Activated T-cell treated with anti-CD3 and anti-CD28 coated beads for 4 hours (primary cell): ENCODE measurements at places on chromosomes 7 and 10.

GRCh38 chr10:74189999-74190421, 39.0 kb downstream of the ADK start:
- DNase-seq: no peak

DNA sequence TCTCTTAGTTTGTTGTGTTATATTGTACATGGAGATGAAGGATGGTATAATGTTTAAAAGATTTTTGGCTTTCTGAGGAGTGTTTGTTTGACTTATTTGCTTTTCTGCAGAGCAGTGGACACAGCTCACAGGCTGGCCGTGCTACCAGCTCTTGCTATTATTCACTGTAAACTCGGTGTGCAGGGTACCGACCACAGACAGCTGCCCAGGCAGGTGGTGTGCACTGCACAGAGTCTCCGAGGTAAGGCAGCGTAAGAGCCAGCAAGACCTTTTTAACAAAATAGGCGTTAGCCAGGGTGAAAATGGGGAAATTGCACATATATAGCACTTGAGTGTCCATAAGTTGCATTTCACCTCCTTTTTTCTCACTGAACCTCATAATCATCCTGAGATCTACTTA, 438.0 kb downstream of the CNTNAP2 start:
- DNase-seq: no peak

DNA sequence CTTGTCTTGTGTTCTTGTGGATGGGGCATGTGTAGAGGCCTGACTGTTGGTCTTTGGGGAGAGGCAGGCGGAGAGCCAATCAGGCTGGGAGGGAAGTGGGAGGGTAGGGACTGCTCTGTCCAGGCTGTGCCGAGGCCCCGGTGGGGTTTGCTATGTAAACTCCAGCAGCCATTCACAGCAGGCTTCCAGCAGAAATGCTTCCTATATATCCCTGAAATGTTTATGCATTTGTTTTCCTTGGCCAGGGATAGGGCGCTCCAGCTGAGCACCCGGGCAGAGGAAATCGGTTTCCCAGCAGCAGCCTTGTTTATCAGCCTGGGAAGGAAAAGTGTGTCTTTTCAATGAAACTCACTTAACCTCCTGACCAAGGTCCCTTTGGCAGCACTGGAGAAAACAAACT, 18.3 kb upstream of the AQP1 start:
- no peak for DNase-seq

GRCh38 chr10:33869481-33869880, 535.0 kb upstream of the NRP1 start:
- DNase-seq: no peak

GRCh38 chr7:55977831-55978230, 13.4 kb downstream of the NIPSNAP2 start:
- DNase-seq: no peak

DNA sequence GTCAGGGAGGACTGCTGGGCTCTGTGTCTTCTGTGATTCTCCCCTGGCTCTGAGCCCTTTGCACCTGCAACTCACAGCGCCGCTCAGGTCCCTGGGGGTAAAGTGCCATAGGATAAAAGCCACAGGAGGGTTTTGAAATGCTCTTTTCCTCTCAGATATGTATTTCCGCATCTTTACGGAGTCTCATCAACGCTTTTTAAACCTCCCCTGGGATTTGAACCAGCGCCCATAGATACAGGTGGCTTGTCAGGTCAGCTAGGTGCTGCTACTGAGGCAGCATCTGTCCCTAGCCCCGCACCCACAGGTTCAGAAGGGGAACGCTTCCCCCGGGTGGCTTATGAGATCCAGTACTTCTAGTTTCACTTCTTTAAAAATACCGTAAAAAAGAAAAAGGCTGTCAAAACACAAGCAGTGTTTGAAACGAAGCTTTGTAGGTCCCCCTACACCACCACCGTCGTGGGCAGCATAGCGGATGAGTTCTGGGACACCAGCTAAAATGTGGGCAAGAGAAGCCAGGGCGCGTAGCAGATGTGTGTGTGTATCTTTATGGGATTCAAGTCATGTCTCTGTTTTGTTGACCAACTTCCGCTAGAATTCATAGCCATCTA, 173.5 kb downstream of the CUX1 start:
- DNase-seq: no peak

- peak; percentile 3 for DNase-seq
Observed at GRCh38 chr10:79137826-79138225, 69.1 kb downstream of the ZMIZ1 start.

- no peak for DNase-seq
Observed at GRCh38 chr7:25007668-25008067, 27.7 kb upstream of the OSBPL3 start.

DNA sequence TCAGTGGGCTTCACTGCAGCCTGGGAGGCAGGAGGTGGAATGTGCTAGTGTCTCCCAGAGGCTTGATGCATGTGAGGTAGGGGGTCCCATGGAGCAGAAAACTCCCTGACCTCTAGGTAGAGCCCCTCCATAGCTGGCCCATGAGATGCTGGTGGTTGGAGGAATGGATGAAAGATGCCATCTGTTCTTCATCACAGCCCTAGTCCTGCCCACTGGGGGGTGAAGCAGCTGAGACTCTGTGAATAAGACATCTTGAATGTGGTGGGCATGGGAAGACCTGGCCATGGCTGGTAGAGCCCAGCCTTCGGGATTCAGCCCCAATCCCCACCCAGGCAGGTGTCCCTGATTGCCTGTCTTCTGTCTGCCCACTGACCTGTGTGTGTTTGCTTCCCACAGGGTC, 92.5 kb downstream of the COL13A1 start:
- DNase-seq: no peak

DNA sequence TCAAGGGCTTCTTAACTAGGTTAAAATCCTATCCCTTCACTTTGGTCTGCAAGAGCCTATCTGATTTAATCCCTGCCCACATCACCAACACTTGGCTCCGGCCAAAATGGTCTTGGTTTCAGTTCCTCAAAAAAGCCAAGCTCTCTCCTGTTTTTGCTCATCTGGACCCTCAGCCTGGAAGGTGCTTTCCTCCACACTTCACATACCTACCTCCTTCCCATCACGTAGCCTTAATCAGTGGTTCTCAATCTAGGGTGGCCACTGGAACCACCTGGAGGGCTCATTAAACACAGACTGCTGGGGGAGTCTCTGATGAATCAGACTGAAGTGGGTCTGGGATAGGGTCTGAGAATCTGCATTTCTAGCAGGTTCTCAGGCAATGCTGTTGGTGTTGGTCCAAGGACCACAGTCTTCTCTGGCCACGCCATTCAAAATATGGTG, 227.0 kb upstream of the AOAH start:
- no peak for DNase-seq

GRCh38 chr10:131480861-131481260, 169.3 kb upstream of the TCERG1L start:
- no peak for DNase-seq
